ENCODE measurements at places on chromosomes 3 and 15.

DNA sequence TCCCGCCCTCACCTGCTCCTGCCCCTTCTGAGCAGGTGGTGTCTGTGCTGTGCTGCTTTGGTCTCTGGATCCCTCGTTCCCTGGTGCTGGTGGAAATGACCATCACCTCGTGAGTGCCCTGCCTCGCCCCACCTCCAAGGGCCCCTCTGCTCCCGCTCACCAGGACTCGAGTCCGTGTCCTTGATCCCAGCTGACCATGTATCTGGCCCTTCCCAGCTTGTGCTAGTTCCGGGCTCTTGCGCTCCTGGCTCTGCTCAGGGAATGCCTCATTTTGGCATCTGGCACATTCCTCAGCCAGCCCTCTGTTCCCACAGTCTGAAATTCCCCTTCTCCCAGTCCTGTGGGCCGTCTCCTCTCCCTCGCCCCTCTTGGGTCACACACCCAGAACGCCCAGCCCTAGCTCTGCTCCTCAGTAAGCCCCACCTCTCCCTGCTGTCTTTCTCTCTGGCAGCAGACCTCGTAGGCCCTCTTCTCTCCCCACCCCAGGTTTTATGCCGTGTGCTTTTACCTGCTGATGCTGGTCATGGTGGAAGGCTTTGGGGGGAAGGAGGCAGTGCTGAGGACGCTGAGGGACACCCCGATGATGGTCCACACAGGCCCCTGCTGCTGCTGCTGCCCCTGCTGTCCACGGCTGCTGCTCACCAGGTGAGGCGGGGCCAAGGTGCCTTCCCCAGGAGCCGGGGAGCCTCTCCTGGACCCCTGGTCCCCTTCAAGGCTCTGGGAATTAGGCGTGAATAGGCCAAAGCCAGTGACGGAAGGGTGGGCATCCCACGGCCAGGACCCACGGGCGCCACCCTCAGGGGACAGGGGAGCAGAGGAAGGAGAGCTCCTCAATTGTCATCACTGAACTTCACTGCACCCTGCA is 11.5 kb downstream of the SLC51A start:
- DNase-seq = no peak

DNA sequence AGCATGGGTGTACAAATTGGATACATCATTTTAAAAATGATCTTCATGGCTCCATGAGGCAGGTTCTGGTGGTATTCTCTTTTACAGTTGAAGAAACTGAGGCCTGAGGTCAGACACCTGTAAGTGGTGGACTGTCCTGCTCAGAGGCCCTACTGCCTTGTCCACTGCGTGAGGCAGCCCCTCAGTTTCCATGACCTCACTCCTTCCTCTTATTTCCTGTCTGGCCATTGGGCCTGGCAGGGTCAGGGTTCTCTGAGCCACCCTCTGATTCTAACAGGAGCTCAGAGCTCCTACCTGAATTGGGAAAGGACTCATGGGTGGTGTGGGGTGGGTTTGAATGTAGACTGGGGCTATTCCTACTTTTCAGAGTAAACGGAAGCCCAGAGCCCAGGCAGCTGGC is 17.5 kb downstream of the PLEKHO2 start:
- no peak for DNase-seq

- no peak for DNase-seq
Measured at GRCh38 chr15:75669191-75669878, 21.6 kb downstream of the SNX33 start.

DNA sequence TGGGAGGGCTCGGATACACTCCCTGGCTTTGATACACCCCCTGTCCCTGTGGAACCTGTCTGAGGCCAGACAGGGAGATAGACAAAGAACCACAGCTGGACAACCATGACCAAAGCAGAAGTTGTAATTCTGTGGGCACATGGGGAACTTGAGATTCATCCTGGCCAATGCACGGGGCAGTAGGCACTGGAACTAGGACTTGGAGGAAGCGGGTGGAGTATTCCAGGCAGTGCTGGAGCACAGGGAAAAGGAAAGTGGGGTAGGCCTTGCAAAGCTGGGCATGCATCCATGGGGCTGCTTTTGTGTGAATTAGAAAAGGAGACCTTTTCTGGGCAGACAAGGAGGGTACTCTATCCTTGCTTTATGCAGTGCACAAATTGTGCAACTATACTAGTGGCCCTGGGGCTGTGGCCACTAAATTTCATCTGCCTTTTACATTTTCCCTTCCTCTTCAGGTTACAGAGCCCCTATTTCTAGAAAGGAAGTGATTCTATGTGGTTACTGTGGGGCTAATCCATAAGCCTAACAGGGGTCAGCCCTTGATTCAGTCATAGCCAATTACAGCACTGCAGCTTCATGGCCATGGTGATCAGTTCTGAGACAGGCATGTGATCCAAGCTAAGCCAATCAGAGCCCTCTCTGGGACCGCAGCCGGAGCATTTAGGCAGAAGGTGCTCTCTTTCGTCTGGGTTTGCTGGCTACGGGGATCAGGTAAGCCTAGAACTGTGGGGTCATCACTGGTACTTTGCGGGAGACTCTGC is 21.0 kb downstream of the CRABP1 start:
- no peak for DNase-seq

Data from AG04450 (cell line).